ENCODE measurements at places on chromosomes 4 and X.

DNA sequence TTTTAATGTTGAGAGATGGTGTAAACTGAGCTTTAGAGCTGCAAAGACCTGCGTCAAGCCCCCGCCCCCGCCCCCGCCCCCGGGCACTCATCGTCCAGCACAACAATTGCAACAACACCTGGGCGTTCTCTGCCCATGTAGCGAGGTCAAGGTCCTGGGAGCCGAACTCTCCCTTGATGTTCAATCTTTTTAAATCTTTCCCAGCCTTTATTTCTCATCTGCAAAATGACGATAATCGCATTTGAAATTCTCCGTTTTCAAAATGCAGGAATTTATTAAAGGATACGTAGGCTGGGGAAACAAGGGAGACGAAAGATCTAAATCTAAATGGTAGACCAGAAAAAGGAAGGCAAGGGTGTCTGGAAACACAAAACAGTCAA lies 648 bp upstream of the MSMO1 start:
- peak; percentile 71 for DNase-seq

- no peak for DNase-seq
Measured at GRCh38 chr4:76373919-76374552, 46.9 kb downstream of the CCDC158 start.

- DNase-seq = no peak
Measured at GRCh38 chr4:168451331-168451730, 29.0 kb downstream of the DDX60L start.

GRCh38 chr4:85769009-85769408 lies 294.1 kb downstream of the ARHGAP24 start:
- DNase-seq = no peak

GRCh38 chr4:19583827-19584569 lies 667.7 kb upstream of the SLIT2 start:
- DNase-seq = no peak

DNA sequence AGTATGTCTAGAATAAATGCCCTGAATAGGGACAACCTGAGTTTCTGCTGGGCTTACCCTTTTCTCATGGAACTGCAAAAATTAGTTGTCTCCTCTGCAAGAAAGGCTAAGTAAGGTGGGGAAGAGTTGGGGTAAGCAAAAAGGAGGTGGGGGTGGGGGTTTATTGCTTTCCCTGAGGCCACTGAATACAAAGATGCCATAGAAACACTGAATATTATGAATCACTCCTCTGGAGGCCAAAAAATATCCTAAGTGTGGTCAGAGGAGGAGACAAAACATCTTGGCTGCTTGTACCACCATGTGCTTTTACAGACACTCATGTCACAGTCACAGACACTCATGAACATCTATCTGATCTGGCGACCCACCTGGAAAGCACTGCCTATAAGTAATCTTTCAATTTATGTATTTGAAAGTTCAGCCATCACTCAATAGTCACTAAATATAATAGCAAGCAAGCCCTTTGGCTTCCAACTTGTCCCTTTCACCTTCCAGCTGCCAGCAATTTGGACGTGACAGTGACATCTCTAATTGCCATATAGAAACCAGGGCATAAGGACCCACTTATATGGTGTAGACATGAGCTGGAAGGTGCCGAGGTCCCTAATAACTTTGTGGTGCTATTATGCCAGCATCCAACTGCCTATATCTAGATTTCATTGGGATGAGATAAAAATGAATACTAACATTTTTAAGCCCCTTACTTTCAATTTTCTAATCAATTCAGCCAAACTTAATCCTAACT lies 122.7 kb upstream of the CBR4 start:
- DNase-seq = no peak

GRCh38 chr4:120850018-120850599 lies 72.4 kb downstream of the PRDM5 start:
- DNase-seq = no peak

DNA sequence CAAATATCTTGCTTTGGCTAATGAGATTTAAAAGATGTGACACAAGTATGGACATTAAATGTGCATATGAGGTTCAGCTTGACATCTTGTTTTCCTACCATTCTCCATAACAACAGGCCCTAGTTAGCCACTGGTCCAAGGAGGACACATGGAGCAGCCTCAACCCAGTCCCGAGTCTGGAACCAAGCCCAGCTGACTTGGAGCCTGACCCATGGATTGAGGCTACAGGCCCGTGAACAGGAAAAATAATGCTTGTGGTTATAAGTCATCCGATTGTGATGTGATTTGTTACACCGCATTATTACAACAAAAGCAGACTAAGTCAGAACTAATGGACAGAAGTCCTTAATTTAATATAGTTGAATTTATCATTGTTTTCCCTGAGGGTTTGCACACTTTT lies 123.2 kb upstream of the BANK1 start:
- DNase-seq = no peak

DNA sequence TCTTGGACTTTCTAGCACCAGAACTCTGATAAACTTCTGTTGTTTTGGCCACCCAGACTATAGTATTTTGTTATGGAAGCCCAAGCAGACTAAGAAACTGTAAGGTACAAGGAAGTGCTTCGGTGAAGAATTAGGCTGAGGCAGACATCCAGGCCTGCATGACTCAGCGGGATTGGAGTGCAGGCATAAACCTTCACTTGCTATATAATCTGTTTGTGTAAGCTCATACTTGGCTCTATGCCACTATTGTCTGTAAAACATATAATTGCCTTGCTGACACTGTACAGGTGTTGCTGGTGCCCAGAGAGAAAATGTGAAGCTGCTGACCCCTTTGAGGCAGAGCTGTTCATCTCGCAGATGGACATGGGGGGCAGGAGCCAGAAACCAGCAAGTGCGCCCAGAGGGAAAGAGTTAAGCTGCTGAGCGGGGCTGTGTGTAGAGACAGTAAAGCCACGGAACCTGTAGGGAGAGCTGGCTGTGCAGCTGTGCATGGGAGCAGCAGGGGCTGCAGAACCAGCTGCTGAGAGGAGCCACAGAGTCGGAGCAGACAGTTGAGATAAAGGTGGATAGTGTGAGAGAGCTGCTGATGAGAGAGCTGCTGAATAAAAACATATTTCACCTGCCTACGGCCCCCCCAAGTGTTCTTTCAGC lies 96.2 kb downstream of the RBM46 start:
- DNase-seq = no peak

GRCh38 chr4:71944956-71945355 lies 86.8 kb upstream of the NPFFR2 start:
- DNase-seq = no peak

- no peak for DNase-seq
Measured at GRCh38 chr4:42280327-42281095, 116.8 kb upstream of the SHISA3 start.

- DNase-seq = no peak
Measured at GRCh38 chr4:9832640-9833039, 51.2 kb downstream of the DRD5 start.

DNA sequence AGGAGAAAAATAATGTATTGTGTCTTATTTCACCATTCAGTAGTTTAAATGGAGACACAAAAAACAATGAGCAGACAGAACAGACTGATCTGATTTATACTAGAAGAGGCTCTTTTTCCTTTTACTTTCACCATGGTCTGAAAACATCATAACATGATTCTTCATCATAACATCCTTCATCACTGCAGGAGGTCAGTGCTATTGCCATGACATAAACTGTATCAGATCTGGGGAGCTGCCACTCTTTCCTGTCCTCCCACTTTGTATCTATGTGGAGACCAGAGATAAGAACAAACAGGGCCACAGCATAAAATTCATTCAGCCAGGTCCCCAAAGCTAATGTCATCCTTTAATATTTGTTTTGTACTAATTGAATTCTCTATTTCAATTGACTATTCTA lies 25.2 kb downstream of the SOD3 start:
- DNase-seq = no peak

DNA sequence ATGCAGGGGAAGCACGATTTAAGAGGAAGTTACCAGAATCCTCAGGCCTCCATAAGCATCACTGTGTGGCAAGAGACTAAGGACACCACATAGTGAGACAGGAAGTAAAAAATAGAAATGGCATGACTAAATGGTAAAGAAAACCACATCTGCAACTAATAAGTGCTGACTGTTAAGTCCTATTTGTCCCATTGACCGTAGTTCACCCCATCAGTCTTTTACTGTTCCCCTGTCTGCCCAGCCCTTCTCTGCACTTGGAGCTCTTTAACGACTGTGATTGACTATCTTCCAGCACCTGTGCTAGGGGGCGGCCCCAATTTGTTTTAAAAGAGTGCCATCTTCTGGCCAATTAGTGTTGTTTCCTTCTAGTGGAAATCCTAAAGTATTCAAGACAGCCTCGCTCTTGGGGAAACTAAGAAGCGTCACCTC lies 94.2 kb downstream of the MAOA start:
- DNase-seq = no peak

DNA sequence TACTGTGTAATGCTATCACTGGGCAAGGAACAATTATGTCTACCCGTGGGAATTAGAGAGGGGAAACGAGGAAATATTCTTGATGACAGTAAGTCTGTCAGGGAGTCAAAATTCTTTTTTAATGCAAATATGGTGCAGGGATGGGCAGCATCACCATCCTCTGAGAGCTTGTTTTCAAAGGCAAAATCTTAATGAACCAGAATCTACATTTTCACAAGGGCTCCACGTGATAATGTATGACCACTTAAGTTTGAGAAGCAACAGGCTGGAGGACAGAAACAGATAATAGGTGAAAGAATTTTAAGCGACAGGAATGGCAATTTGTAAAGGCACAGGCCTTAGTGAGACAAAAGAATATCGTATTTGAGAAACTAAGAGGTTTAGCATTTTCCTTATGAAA lies 63.4 kb downstream of the CLOCK start:
- DNase-seq = no peak

DNA sequence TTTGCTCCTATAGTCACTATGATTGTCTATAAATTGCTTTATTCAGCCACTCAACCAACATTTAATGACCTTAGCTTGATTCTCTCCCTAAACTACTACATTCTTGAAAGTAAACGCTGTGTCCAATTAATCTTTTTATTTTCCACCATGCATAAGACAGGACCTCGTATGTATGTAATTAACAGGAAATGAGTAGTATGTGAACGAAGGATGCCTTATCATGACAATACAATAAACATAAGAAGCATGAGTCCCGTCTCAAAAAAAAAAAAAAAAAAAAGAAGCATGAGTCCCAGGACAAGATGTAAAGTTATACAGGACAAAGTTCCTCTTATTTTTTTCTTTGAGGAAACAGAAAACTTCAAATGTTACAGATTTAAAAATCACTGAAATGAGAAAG lies 92.5 kb downstream of the PPP3CA start:
- no peak for DNase-seq

DNA sequence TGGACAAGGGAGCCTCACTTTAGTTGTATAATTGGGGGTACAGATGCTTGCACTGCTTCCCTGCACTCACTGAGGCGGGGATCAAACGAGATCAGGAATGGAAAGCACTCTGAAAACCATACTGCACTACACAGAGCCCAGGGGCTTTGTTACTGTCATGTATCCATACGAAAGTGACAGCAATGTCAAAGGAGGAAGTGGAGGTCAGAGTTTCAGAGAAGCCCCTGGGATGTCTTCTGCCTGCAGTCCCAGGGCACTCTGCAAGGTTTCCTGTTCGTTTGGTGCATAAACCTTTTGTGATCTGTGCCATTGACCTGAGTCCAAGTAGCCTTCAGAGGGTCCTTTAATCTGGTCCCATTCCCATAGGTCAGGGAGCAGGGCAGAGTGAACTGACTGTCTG lies 31.2 kb downstream of the RNF175 start:
- DNase-seq = no peak

GRCh38 chrX:53076671-53077070 lies 5.5 kb upstream of the TSPYL2 start:
- DNase-seq = no peak

DNA sequence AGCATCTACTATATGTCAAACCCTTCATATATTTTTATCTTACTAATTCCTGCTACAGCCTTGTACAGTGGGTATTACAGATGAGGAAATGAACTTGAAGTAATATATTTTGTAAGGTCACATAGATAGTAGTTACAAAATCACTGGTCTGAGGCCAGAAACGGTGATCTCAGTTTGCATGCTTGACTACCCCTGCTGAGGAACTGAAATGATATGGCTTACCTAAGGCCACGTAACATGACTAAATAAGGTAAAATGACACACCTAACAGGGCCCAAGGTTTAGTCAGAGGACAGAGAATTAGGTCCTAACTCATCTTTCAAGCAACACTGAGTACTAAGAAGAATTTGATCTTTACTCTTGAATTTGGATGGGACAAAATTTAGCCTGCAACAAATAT lies 1.5 kb upstream of the COMMD8 start:
- DNase-seq = no peak

DNA sequence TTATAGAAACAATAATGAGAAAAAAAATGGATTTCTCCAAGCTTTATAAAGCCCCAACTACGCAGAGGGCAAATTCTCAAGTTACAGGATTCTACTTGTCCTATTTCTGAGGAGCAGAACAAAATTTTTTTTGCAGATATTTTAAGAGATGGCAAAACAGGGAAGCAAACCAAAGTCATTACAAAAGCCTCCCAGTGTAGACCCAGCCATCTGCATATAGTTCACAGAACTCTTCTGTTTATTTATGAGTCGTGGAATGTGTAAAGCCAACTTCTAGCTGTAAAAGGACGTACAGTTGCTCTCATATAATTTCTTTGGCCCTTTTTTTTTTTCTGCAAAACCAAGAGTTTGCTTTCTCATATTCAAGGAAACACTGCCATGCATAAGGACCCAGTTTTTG lies 120.4 kb downstream of the PCDH7 start:
- DNase-seq = no peak

DNA sequence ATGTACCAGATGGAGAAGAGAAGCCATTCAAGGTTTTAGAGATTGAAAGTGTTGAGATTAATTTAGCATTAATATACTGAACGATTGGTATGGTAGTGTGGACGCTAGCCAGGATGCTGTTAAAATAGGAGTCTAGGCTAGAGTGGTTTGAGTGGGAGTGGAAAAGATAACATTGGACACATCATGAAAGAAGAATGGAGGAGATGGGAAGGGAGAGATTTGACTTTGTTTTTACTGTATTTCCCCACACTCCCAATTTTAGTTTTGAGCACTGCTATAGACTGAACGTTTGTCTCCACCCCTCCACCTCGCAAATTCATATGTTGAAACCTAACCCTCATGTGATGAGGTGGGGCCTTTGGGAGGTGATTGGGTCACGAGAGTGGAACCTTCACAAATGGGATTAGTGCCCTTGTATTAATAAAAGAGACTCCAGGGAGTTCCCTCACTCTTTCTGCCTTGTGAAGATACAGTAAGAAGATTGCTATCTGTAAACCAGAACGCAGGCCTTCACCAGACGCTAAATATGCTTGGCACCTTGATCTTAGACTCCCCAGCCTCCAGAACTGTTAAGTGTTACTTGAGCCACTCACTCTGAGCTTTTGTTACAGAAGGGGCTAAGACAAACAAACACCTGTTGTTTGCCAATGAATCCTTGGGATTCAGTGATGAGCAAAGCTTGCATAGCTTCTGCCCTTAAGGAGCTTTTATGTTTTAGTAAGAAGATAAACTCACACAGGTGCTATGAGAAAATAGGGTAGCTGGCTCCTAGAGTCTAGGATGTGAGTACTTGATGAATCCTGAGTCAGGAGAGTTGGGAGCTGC lies 25.8 kb downstream of the USP9X start:
- DNase-seq = no peak

- DNase-seq = no peak
Measured at GRCh38 chr4:140344101-140344500, 29.3 kb upstream of the SCOC start.
